Activated CD4-positive, alpha-beta T cell treated with anti-CD3 and anti-CD28 coated beads, Interleukin-2, amount 50 U/mL, for 24 hours (primary cell): ENCODE measurements at places on chromosomes 3 and 15.

DNA sequence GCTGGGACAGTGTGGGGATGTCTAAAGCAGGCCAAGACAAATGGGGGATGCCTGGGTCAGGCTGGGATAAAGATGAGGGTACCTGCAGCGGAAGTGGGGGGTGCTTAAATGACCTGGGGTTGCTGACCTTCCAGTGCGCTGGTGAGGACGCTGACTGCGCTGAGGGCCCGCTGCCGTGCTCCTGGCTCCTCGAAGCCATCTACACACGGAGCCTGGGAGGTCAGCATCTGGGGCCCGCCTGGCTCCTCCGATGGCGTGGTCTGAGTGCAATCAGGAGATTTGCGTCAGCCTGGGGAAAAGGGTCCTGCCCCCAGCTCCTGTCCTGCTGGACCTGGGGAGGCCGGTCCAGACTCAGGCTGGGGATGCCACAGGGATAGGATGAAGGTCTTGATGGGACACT is 50.7 kb downstream of the SCN5A start:
- no peak for DNase-seq

- DNase-seq, result no peak
These were observed 398.6 kb upstream of the WNT5A start for GRCh38 chr3:55885721-55886120.

DNA sequence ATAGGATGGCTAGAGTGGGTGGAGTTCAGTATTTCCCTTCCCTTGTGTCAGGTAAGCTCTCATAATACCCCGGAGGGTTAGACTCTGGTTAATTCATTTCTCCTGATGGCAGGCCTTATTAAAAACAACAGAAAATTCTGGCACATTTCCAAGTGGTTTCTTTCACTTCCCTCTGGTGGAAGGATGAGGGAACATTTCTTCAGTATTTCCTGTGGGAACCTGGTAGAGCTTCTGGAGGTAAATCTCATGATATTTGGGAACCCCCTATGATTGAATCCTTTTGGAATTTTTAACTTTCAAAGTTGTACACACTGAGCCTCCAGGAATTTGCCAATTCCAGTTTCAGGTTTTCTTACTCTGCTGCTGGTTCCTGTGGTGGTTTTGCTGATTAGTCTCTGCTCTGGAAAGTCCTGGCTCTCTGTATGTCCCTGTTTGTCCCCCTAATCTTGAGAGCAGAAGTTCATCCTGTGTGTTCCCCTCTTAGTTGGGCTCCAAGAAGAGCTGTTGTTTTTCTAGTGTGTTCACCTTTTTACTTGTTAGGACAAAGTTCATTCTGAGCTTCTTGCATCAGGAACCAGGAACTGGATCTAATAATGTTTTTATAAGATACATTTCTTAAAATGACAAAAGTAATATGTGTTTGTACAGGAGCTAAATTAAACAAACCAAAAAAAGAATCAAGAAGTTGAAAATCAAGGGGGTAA is 12.1 kb downstream of the CHRNA7 start:
- no peak for DNase-seq

GRCh38 chr3:135181408-135181807 is 386.3 kb downstream of the EPHB1 start:
- no peak for DNase-seq

- no peak for DNase-seq
These were observed 134.6 kb downstream of the LRRC28 start for GRCh38 chr15:99385865-99386264.

- DNase-seq, result no peak
These were observed 516.1 kb downstream of the ZIC1 start for GRCh38 chr3:147925272-147925671.

- no peak for DNase-seq
These were observed 474 bp downstream of the PRR23B start for GRCh38 chr3:139020036-139020867.

GRCh38 chr3:55526332-55527030 is 39.4 kb upstream of the WNT5A start:
- no peak for DNase-seq
